ENCODE measurements at places on chromosomes 4 and X.

- DNase-seq: no peak
Observed at GRCh38 chr4:183097231-183098018, 1.6 kb upstream of the WWC2 start.

- no peak for DNase-seq
Observed at GRCh38 chr4:142850478-142850877, 4.4 kb upstream of the INPP4B start.

DNA sequence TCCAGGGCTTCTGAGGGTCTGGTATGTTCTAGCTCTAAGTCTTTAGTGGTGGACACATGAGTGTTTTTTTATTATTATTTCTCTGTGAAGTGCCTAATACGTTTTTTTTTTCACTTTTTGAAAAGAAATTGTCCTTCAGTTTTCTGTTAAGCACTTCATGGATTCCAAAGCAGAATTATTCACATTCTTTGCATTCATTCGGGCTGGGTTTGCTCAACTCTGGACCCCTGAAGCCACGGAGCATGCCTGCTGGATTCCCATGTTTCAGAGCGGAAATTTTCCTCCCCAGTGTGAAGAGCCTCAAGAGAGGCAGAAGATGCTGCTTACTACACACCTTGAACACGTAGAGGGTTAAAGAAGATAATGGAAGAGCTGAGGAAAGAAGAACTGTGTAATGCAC, 107.5 kb downstream of the EGF start:
- DNase-seq: no peak

DNA sequence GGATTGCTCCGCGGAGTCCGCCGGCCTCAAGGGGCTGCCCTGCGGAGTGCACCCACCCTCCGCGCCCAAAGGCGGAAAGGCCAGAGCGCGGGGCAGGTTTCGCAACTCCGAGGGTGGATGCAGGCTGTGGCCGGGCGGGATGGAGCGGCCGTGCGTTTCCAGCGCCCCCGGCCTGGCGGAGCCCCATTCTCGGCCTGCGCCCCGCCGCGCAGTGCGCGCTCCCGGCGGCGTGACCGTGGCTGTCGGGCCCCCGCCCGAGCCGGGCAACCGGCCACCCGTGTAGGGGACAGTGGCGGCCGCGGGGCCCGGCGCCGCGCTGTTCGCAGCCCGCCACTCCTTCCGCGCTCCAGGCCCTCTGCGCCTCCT, 331 bp downstream of the SETD7 start:
- DNase-seq: no peak

DNA sequence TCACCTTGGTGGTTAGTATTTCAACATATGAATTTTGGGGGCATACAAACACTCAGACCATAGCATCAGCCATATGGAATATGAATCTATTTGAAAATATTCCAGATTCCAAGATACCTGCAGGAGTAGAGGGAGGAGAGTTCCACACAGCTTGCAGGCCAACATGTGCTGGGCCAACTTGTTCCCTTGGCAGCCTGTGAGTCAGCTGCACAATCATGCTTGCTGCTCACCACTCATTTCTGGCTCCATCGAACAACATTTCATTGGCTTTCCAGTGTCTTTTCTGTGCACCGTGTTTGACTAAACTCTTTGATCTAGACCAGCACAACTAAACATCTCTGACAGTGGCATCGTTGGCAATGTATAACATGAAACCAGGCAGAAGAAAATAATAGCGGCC, 282.5 kb upstream of the RASGEF1B start:
- no peak for DNase-seq

- no peak for DNase-seq
Observed at GRCh38 chr4:84938316-84938715, 28.2 kb downstream of the WDFY3 start.

GRCh38 chr4:78370631-78371372, 180.8 kb upstream of the ANXA3 start:
- DNase-seq: no peak

- DNase-seq: no peak
Observed at GRCh38 chr4:37522996-37523395, 163.2 kb downstream of the RELL1 start.

DNA sequence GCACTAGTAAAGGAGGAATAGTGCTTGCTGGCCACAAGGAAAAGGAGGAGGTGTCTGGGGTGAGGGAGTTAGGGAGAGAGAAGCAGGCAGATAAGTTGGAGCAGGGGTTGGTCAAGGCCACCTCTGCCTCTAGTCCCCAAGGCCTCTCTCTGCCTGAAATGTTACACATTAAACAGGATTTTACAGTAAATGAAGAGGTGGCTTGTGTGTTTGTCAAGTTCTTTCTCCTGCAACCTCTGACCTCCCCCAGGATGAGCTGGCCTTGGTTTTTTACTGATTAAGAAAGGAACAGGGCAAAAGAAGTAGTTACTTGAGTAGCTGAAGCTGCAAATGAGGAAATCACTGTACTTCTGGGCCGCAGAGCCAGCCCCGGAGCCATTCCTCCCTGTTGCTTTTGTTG, 2.0 kb downstream of the GJB1 start:
- DNase-seq: no peak

DNA sequence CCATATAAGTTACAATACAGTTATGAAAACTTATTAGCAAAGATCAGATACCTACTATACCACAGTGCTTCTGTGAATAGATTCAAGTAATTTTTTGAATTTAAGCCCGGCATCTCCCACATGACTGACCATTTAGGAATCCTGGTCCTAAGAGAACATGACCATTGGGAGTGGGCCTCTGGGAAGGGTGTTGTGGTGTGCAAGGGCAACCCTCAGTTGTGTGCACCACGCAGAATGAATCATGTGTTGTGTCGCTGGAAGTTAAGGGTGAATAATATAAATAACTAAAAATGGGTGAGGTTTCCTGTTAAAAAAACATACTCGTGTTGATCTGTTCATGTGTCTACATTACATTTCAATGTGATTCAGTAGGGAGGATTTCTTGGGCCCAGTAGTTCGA, 15.5 kb downstream of the CPE start:
- no peak for DNase-seq

DNA sequence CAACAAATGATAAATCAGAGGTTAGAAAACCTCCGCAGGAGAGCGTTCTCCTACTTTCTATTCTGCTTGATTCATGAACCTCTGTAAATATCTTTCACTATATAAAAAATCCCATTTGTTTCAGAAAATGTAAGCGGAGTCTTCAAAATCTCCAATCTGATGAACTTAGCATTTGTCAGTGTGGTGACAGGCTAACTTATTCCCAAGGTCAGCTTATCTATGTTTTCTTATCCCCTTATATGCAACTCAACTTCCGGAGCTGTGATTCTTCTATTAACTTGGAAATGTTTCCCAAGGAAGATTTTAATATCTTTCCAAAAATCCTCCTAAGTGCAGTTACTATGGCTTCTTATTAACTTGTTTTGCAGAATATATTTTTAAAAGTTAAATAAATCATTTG, 87.5 kb upstream of the C1QTNF7 start:
- DNase-seq: no peak

GRCh38 chr4:145035494-145036136, 62.4 kb downstream of the ANAPC10 start:
- DNase-seq: no peak

DNA sequence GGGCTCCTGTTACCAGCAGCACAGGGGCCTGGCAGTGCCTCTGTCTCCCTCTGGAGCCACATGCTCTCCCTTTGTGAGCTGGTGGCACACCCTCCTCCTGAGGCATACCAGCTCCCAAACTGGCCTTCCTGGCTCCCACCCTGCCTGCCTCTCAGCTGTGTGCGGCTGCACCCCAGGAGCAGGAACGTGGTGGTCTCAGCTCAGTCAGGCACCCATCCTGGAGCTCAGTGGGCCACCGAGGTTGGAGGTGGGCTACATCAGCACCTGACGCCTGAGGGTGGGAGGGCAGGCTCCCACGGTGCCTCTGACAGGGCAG, 85.9 kb upstream of the NKX1-1 start:
- no peak for DNase-seq

DNA sequence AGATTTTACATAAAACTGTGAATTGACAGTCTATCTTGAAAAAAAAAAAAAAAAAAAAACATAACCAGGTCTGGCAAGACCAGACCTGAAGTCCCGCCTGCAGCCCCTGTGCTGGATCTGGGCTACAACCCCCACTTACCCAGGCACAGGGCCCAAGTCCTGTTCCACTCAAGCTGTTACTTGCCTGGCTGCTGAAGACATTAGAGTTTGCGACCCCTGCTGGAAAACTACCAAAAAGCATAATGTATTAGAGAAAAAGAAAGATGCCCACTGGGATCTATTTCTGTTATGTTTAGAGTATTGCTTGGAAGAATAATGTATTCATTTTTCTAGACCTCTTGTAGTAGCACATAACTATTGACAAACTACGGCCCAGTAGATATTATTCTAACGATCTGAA, 4.7 kb downstream of the HS3ST1 start:
- DNase-seq: no peak

DNA sequence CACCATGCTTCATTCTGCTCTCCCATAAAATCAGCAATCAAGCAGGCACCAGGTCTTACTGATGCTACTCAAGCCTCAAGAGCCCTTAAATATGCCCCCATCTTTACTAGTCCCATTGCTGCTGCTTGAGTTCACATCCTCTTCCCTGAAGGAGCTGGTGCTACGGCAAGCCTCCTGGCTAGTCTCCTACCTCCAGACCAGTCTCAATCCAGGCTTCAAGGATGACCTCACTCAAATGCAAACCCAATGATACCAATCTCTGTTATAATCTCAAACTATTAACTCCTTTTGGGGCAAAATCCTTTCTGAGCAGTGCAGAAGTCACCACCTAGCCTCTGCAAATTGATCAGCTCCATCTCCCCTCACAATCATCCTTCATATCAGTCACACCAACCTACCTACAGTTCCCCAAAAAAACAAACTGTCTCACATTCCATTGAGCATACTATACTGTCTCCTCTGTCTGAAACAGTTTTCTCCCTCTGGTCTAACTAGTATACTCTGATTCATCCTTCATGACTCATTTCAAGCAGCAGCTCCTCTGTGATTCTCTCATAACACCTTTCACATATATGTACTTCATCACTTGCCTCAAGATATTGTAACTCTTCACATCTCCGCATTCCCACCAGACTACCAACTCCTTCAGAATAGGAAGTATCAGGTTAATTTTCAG, 30.0 kb downstream of the PAPSS1 start:
- DNase-seq: no peak

DNA sequence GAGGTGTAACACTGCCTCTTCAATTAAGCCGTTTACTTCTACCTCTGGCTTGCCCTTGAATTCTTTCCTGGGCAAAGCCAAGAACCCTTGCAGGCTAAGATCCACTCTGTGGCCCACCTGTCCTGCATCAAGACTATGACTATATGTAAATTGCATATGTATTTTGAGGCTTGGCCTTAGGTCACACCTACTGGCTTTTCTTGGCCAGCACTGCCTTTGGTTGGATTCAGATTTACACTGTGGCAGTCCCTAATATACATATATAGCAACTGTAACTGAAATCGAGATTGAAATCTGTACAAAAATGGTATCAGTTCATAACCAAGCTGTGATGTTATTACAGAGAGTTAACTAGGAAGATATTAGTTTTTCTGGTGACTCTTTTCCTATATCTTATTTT, 151.5 kb downstream of the CFAP47 start:
- no peak for DNase-seq

DNA sequence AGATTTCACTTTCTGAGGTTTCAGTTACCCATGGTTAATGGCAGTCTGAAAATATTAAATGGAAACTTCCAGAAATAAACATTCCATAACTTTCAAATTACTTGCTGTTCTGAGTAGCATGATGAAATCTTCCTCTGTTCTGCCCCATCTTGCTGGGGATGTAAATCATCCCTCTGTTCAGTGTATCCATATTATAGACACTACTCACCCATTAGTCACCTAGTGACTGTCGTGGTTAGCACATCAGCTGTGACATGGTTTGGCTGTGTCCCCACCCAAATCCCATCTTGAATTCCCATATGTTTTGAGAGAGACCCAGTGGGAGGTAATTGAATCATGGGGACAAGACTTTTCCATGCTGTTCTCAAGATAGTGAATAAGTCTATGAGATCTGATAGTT, 125.5 kb upstream of the GIMD1 start:
- DNase-seq: no peak

DNA sequence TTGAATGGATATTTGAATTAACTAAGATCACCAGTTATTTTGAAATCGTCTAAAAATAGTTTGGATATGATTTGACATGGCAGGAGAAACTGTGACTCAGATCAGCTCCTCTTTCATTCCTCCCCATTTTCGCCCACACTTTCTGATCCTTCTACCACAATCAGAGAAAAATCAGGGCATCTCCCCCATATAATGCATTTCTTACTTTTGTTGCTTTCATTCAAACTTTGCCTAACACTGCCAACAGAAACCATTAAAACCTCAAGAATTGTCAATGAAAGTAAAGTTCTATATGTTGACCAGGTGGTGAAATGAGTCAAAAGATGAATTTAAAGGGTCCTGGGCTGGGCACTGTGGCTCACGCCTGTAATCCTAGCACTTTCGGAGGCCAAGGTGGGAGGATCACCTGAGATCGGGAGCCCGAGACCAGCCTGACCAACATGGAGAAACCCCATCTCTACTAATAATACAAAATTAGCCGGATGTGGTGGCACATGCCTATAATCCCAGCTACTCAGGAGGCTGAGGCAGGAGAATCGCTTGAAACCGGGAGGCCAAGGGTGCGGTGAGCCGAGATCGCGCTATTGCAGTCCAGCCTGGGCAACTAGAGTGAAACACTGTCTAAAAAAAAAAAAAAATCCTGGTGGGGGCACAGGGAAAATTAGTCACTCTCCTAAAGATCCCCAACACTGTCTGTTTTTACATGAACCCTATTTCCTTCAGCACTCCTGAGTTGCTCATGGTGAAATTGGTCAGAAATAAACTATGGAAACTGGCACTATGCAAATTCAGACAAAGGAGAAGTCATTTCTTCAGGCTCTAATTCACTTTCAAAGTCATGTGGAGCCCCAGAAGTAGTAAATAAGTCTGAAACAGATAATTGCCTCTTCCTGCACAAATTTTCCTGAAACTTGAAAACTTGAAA, 122.8 kb upstream of the NOCT start:
- DNase-seq: no peak

DNA sequence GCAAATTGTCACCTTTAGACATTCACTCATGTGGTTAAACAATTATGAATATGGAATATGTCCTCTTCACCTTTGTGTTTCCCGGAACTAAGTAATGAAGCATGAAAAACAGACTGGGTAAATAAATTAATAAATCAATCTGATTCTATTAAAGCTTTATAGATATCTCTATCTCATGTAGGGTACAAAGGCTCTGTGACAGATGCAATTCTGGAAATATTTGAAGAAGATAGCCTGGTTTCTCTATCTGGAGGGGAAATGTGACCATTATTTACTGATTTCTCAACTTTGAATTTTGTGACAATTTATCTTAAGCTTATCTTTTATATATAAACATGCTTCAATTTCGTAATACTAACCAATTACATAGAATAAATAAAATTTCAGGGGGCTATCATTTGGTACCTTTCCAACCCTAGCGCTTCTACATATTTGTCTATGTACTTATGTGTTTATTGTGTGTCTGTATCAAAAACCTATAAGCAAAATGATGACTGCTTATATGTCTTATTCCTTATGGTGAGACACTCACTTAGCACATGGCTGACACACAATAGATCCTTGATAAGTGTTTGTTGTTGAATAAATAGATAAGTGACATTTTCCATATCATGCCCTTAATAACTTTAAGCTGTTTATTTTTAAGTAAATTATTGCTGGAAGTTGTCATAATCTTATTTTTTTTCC, 9.9 kb downstream of the CTSO start:
- no peak for DNase-seq

- DNase-seq: no peak
Observed at GRCh38 chrX:104335756-104336155, 81.0 kb upstream of the ESX1 start.

All from stimulated activated CD8-positive, alpha-beta memory T cell treated with anti-CD3 and anti-CD28 coated beads, Interleukin-4, amount 100 ng/mL, for 4 hours (primary cell).